ENCODE measurements at places on chromosomes 1 and 21. TPM values are rescaled to one million over a fixed set of nuclear protein-coding genes. Genes with fewer than 3 reads are reported as not detected.

The KCNJ15 gene
- total RNA-seq, result 1.1 TPM

The AK5 gene
- 0.71 TPM for total RNA-seq

The OR6Y1 gene
- total RNA-seq, result not detected

The PRRX1 gene
- total RNA-seq, result 17.1 TPM

The ANGPTL3 gene
- not detected for total RNA-seq

The MIXL1 gene
- 0.09 TPM for total RNA-seq

The CD2 gene
- 171 TPM for total RNA-seq

The IGSF3 gene
- 12.5 TPM for total RNA-seq

The CCDC27 gene
- not detected for total RNA-seq

The PDC gene
- total RNA-seq, result 0.14 TPM

The MIS18A gene
- total RNA-seq, result 16.5 TPM

The TMEM54 gene
- total RNA-seq, result 2.2 TPM

The BTG2 gene
- 174 TPM for total RNA-seq

The HAO2 gene
- total RNA-seq, result 5.8 TPM

The FCER1G gene
- 24.0 TPM for total RNA-seq

The OR2T29 gene
- not detected for total RNA-seq

The COL9A2 gene
- 3.4 TPM for total RNA-seq

The NCSTN gene
- 22.2 TPM for total RNA-seq

The BNIPL gene
- total RNA-seq, result 0.52 TPM

The SFN gene
- total RNA-seq, result 16.7 TPM

The DIRAS3 gene
- total RNA-seq, result 1.2 TPM

The NLRP3 gene
- total RNA-seq, result 1.7 TPM

The PPFIA4 gene
- 2.1 TPM for total RNA-seq

The GPR37L1 gene
- under 0.01 TPM for total RNA-seq

The RCSD1 gene
- 95.8 TPM for total RNA-seq

The CSMD2 gene
- 0.14 TPM for total RNA-seq

The TAL1 gene
- 1.5 TPM for total RNA-seq

The F3 gene
- 0.61 TPM for total RNA-seq

The LMX1A gene
- 0.05 TPM for total RNA-seq

The NGF gene
- total RNA-seq, result 0.47 TPM

The AGT gene
- total RNA-seq, result 2.3 TPM

The AIM2 gene
- total RNA-seq, result 3.8 TPM

The GPR25 gene
- 0.05 TPM for total RNA-seq

The CD34 gene
- 6.4 TPM for total RNA-seq

The CYP4Z1 gene
- 0.42 TPM for total RNA-seq

The HSD3B1 gene
- total RNA-seq, result 0.09 TPM

The MRPS14 gene
- total RNA-seq, result 34.1 TPM

The BMP8A gene
- 2.0 TPM for total RNA-seq

The NBPF11 gene
- 5.9 TPM for total RNA-seq

The SPRR4 gene
- total RNA-seq, result not detected

The IFT25 gene
- 52.3 TPM for total RNA-seq
